ENCODE measurements at places on chromosomes 1 and 21.

DNA sequence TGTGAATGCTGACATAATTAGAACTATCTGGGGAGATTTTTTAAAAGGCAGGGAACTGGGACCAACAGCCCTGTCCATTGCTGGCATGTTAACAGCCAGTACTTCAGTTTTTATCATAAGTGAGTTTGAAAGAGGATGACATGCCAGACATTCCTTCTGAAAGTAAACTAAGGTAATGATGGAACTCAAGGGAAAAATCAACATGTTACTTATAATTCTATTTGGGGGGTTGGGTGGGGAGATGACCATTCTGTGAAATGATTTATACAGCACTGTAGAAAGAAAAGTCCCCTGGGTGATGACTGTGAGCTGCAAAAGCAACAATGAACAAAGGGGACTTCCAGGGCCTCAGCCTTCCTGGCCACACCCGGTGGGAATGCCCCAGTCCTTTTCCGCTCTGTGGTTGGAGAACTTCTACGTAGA is 5.4 kb upstream of the LAMC2 start:
- DNase-seq = no peak

GRCh38 chr1:18556364-18556763 is 74.3 kb upstream of the PAX7 start:
- DNase-seq = no peak

GRCh38 chr1:196444634-196445033 is 163.6 kb downstream of the KCNT2 start:
- DNase-seq = no peak

GRCh38 chr1:24643363-24644099 is 429 bp downstream of the SRRM1 start:
- DNase-seq = no peak

DNA sequence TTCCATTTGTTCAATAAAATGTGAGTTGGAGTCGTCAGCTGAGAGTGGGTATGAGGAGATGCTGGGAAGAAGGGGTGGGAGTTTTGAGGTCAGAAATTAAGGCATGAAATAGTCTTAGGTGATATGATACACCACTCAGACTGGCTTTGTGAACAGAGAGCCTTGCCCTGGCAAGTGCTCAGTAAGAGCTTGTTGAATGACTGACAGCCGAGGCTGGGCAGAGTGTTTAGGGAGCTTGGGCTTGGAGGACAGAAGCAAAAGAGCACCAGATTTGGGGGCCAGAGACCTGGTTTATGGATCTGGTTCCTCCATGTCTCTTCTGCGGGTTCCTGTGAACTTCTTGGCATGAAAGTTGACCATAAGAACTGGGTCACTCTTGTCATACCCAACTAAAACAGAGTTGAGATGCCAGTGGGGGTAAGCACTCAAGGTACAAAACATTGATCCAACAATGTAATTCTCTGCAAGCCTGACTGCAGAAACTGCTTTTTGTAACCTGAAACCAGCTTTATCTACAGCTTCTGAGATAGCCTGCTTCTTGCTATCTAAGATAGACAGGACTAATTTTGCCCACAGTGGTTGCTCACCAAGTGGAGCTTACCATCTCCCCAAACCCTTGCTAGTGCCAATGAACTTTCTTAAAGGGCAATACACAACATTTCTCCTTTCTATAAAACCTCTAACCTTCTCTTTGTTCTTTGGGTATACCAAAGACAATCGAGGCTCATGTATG is 126.4 kb downstream of the TENT5C start:
- DNase-seq = no peak

- no peak for DNase-seq
Observed at GRCh38 chr1:168842306-168842705, 113.3 kb upstream of the DPT start.

- DNase-seq = no peak
Observed at GRCh38 chr1:67957066-67957465, 93.4 kb downstream of the DIRAS3 start.

GRCh38 chr1:104056786-104057185 is 307.1 kb downstream of the AMY1C start:
- DNase-seq = no peak

GRCh38 chr1:203569490-203570318 is 56.9 kb upstream of the ATP2B4 start:
- no peak for DNase-seq

DNA sequence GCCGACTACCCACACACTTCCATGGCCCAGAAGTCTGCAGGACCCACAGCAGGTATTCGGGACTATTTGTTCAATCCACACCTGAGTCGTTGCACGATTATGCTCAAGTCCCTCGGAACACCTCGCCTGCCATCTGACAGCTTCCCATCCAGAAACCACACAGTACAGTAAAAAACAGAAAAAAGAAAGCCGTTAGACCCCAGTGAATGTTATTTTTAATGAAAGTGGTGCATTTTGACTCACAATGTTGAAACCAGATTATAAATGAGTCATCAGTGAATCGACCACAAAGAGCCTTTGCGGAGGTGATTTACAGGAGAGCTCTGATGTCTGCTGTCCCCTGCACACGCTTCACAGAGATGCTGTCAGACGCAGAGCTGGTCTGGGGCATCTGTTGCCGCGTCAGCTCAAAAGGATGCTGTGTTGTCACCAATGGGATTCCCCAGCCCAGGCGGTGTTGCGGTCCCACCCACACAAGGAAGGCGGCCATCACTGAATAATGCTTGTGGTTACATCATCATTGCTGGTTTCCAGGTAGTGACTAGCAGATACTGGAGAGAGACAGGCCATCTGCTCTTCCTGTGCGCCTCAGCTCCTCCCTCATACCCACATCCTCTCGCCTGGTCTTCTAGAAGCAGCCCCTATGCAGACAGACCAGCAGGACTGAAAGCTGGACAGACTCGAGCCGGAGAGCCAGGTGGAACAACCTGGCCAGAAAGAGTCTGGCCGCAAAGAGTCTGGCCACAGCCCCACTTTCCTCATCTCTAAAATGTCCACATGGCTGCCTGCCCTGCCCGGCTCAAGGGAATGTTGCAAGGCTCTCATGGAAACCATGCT is 116.8 kb downstream of the TOMM20 start:
- DNase-seq = peak; percentile 37

GRCh38 chr1:208500375-208500774 is 256.2 kb upstream of the PLXNA2 start:
- no peak for DNase-seq

- DNase-seq = peak; percentile 69
Observed at GRCh38 chr21:42304556-42305454, 10.4 kb downstream of the TFF3 start.

DNA sequence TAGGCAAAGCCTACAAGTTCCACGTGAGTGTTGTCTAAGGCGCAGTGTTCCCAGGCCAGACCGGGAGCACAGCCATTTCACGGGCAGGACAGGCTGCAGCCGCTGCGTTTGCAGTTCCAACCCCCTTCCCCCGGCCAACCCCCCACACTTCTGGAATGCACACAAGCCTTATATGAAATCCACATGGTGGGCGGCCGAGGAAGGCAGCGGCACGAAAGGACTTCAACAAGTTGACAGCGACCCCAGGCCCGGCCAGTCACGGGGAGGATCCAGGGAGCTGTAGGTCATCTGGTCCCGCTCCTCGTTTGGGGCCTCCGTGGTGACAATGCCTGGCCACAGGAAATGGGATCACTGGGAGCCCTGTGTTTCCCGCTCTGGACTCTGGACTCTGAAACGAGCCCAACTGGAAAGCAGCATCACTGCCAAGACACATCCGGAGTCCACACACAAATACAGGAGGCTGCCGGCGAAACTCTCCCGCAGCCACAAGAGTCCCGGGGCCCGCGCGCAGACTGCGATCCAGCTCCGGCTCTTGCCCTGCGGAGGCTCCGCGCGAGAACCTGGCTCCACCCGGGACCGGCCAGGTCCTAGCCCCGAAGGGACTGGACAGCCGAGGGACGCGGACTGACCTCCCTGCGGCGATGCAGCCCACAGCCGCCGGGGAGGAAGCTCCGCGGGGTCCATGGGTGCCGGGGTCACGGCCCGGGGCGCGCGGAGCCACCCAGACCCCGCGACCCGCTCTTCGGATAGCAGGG is 794 bp downstream of the NID1 start:
- DNase-seq = no peak

- no peak for DNase-seq
Observed at GRCh38 chr1:188426561-188426960, 1597.8 kb downstream of the PLA2G4A start.

DNA sequence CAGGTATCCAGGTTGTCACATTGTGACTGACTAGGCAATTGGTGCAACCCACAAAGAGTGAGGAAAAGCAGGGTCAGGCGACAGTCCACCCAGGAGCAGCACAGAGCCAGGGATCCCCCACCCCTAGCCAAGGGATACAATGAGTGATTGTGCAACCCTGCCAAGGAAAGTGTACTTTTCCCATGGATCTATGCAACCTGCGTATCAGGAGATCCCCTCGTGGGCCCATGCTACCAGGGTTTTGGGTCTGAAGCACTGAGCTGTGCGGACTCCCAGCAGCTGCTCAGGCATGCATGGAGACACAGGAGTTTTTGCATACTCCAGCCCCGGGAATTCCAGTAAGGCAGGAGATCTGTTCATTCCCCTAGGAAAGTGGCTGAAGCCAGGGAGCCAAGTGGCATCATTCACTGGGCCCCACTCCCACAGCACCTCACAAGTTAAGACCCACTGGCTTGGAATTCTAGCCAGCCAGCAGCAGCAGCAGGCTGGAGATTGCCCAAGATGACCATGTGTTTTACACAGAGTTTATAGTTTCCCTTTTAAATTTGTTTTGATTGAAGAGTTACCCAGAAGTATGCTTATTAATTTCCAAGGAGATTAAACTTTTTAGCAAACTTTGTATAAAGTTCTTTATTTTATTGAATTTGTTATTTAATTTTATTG is 136.0 kb downstream of the LTN1 start:
- DNase-seq = peak; percentile 9

- DNase-seq = no peak
Observed at GRCh38 chr21:41620982-41621381, 113.0 kb upstream of the TMPRSS2 start.

- DNase-seq = no peak
Observed at GRCh38 chr1:17861685-17862084, 106.6 kb downstream of the ACTL8 start.

- DNase-seq = no peak
Observed at GRCh38 chr1:65229201-65229600, 80.1 kb upstream of the DNAJC6 start.

- no peak for DNase-seq
Observed at GRCh38 chr1:41409825-41410224, 48.6 kb downstream of the FOXO6 start.

DNA sequence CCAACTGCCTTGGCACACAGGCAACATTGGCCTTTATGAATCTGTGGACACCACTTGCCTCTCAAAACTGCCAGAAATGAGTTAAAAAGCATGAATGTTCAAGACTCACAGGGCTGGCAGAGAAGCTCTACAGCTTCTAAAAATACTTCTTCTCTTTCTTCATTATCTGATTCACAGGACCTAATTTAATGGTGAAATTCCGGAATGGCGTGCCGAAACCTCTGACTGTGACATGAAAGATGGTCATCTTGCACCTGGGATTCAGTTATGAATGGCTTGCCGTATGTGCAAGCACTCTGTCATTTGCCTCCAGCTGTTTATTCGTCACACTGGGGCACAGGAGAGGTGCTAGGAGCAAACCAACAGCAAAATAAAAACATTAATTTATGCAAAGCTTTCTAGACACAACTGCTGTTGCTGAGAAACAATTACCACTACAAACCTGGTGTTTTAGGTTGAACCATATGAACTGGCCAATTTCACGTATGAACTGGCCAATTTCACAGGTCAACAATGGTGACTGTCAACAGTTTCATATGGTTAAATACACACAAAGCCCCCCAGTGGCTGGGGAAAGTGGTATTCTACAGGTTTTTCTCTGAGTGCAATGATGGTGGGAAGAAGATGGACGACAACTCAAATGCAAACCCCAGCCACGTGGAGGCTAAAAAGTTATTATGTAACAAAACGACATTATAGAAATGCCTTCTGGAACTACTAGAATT is 648.3 kb downstream of the KIF26B start:
- DNase-seq = no peak

- DNase-seq = no peak
Observed at GRCh38 chr1:206866062-206866461, 639 bp downstream of the IL20 start.

- no peak for DNase-seq
Observed at GRCh38 chr1:87786229-87786628, 457.5 kb downstream of the LMO4 start.

DNA sequence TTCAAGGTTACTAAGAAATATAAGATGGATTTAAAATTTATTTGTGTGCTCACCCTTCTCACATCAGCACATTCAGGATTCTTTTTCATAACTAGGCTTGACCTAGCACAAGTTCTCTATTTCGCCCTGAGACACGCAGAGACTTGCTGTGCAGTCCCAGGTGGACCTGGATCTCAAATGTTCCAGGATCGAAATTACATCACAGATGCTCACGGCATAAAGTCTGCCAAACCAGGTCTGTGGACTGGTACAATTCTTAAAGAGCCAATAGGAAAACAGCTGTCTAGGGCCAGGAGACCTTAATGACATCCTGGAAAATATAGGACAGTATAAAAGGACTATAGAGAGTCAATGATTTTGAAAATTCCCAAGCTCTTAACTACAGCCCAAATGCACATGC is 2.2 kb downstream of the PGBD5 start:
- no peak for DNase-seq

DNA sequence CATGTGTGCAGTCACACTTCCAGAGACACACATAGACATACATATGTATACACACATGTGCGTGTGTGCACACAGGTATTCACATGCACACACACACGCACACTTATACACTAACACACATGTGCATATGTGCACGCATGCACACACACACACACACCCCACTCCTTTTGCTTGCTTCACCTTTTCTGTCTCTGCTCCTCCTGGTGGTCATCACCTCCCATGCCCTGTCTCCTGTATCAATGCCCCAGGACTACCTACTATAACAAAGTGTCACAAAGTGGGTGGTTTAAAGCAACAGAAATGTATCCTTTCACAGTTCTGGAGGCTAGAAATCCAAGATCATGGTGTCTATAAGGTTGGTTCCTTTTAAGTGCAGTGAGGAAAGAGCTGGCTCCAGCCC is 27.4 kb downstream of the ETS2 start:
- DNase-seq = no peak

GRCh38 chr1:100087396-100087795 is 45.3 kb downstream of the SASS6 start:
- no peak for DNase-seq

- no peak for DNase-seq
Observed at GRCh38 chr1:201298396-201299381, 15.4 kb downstream of the PKP1 start.

GRCh38 chr1:214425716-214426425 is 125.5 kb downstream of the PTPN14 start:
- no peak for DNase-seq

DNA sequence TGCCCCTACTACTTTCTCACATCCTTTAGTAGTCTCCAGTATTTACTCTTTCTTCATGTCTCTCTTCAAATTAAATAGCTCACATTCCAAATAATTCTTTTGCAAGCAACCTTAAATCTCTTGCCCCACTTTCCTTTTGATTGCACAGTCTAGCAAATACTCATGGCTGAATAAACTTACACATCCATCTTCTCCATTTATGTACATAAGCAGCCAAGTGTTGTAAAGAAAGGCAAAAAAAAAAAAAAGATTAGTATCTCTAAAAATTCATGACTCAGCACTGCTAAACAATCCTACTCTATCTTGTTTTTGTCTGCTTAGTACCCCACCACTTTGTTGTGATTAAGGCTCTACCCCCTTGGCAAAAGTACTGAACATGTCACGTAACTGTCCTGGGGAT is 42.6 kb downstream of the F13B start:
- DNase-seq = no peak

Data from posterior cingulate gyrus (tissue), 11 donors.